ENCODE measurements at places on chromosomes 2 and 18.

GRCh38 chr2:64516651-64517510, 7.2 kb upstream of the AFTPH start:
- no peak for DNase-seq

- no peak for DNase-seq
Measured at GRCh38 chr2:46451131-46451711, 28.1 kb upstream of the TMEM247 start.

DNA sequence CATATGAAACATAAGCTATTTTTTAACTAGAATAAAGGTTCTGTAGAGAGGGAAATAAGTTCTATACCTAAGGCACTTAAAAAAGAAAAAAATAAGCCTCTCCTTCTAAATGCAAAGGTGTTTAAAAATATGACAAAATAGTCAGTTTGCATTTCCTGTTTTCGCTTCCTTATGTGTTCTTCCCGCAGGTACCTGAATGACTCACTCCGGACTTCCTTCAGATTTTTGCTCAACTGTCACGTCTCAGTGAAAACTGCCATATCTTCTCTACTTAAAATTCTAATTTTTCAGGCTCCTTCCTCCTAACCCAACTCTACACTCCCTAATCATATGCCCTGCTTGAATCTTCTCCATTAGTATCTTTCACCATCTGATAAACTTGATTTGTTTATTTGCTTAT, 1333.1 kb downstream of the LRP1B start:
- DNase-seq = no peak

GRCh38 chr18:39211461-39211860, 1645.9 kb upstream of the CELF4 start:
- DNase-seq = no peak

DNA sequence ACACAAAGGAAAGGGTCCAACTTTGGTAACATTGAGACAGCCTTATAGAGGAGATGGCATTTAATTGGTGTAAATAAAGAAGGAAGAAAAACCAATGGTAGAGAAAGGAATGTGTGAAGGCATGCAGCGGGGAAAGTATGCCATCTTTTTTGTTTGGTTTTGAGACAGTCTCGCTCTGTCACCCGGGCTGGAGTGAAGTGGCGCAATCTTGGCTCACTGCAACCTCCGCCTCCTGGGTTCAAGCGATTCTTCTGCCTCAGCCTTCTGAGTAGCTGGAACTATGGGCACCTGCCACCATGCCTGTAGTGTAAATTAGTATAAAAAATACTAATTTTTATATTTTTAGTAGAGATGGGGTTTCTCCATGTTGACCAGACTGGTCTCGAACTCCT, 6.4 kb downstream of the RIOK3 start:
- DNase-seq = no peak

DNA sequence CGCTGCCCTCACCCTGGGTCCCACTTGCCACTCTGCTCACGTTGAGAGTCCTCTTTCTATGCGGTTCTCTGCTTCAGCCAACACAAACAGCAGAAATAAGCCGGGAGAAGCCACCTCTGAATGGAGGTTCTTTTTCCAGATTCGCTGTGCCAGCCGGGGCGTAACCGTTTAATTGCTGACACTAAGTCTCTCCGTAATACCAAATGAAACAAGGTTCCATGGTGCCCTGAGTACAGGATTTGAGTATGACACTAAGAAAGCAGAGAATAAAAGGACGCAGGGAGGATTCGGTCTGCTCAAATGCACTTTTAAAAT, 37.6 kb downstream of the CTIF start:
- DNase-seq = no peak

GRCh38 chr2:145887915-145888314, 1368.0 kb upstream of the ZEB2 start:
- DNase-seq = no peak

GRCh38 chr18:3819961-3820360, 370.0 kb downstream of the TGIF1 start:
- DNase-seq = no peak

DNA sequence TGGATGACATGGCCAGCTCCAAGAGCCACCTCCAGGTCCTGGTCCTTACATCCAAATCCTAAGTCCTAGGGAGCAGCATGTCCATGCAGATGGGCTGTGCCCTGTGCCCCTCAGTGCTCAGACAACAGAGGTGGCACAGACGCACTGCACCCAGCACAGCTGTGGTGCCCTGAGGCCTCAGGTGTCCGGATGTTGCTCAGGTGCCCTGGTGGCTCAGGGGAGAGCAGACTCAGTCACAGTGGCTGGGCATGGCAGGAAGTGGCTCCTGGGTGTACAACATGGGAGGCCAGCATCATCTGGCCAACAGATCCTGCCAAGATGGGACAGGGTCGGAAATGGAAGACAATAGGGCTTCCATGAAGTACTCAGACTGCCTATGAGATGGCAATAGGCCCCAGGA, 50.1 kb downstream of the TIMM21 start:
- no peak for DNase-seq

- DNase-seq = no peak
Measured at GRCh38 chr2:113283704-113284284, 5.1 kb upstream of the PAX8 start.

- DNase-seq = no peak
Measured at GRCh38 chr2:160507046-160507407, 13.4 kb upstream of the RBMS1 start.

DNA sequence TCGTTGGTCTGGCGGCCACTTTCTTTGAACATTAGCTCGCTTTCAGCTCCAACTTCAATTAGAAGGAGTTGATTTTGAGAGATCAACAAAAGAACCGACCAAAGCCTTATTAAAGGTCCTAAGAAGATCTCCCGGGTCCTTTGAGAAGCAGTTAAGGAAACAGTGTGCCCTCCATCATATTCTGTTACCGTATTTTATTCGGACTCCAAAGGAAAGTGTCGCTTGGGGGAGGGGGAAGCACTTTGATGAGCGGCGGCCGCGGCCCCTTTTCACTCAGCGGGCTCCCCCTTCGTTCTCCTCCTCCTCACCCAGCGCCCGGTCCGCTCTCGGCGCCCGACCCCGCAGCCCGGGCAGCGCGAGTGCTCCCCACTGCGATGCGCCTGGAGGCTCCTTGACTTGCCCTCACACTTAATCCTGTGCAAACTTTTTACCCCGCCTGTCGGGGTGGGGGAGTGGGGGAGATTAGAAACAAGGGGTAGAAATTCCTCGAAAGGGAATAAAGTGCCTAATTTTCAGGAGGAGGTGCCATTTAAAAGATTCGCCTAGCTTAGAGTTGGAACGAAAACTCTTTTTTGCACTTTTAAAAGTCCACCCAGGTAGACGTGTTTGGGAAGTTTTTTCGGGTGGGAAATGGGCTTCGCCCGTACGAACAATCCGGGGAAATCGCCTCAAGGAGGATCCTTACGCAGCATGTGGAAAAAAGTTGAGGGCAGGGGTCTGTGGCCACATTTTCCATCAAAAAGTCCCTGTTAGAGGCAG, 1.2 kb upstream of the OTX1 start:
- no peak for DNase-seq

GRCh38 chr2:37615804-37616676, 55.4 kb downstream of the CDC42EP3 start:
- peak; percentile 57 for DNase-seq

DNA sequence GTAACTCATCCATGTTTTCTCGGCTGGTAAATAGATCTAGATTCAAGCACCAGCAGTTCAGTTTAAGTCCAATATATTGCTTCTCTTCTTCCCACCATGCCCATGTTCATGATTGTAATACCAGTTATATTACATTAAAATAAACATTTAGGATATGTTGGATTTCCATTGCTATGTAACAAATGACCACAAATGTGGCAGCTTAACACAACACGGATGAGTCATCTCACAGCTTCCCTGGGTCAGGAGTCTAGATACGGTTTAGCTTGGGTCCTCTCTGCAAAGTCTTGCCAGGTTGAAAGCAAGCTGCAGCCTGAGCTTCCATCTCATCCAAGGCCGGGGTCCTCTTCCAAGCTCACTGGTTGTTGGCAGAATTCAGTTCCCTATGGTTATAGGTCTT, 39.4 kb upstream of the SMAD2 start:
- no peak for DNase-seq

DNA sequence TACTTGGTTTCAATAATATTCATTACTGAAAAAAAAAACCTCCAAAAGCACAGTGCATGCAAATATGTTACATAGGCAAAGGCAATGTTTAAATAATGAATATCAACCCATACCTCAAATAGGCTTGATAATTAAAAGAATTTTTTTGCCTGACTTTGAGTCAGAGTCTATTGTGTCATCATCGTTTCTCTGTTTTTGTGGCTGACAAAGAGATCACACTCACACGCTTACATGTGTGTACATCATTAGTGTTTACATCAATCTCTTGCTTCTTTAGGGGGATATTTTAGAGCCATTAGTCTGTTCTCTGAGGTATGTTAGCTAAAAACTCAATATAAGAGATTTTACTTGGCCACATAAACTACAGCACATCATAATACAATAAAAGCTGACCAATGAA, 150.3 kb upstream of the MMADHC start:
- DNase-seq = no peak

GRCh38 chr2:127659408-127660290, 13.7 kb downstream of the GPR17 start:
- DNase-seq = no peak

GRCh38 chr2:221596192-221596591, 24.1 kb upstream of the EPHA4 start:
- no peak for DNase-seq

DNA sequence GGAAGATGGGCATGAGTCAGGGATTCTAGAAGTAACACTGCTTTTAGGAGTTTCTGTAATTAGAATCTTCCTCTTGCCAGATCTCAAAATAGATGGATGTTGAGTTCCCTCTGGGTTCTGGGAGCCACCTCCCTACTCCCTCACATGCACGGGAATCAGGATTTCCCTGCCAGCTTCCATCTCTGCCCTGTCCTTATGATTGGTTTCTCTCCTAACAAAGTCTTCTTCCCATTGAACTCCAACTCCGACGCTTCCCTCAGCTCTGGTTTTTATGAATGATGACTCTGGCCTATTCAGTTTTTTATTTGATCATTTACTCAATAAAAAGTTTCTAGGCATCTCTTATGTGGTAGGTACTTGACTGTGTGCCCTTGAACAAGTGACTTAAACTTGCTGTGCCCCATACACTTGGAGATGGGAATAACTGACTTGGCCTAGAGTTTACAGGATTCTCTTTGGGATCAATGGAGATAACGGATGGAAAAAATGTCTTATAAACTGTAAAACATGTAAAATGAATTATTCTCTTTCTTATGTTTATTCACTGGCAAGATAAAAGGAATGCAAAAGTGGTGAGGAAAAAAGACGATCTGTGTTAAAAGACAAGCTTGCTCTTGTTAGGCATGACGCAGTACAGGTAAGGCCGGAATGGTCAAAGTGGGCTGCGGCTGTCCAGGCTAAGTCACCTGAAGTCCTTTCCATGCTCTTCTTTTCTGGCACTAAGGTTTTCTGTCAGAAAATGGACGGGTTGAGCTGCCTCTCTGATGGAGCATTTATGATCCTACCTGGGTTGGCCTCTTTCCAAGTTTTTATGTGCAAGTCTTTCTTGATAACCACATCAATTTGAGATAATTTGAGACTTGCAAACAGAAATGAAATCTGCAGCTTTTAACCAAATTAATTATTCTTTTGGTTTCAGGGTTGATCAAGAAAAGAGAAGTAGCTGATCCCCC, 199.6 kb downstream of the MYCN start:
- DNase-seq = no peak

DNA sequence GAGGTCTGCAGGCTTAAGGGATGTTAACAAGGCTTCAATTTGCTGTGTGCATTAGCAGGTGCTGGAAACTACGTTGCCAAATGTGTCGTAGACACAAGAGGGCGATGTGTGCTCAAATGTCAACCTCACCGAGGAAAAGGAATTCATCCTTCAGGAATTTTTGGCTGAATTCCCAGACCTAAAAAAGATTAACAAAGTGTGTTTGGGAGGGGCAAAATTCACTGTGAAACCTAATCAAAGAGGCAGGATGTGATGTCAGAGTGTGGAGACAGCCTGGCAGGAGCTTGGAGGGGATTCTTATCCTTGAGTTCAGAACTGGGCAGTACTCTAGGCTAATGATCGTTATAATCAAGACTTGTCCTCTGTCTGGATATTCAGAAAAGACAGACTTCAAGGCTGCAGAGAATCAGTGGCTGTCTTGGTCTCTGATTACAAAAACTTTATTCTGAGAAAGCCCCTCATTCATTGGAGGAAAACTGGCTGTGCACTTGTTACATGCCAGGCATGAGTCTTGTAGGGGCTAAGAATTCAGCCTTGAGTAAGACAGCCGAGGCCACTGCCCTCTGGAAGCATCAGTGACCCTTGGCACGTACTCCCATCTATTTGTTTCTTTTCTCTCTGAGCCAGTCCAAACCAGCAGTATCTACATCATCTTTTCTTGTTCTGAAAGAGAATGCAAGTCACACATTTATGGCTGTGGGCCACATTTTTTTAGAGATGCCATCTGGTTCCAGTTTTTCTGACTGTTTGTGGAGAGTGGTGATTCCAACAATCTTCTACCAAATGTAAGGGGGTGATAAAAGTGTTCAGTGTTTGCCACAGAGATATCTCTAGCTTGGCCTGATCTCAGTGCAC, 18.7 kb upstream of the SCYGR1 start:
- DNase-seq = no peak

- no peak for DNase-seq
Measured at GRCh38 chr18:13615432-13615861, 110.9 kb downstream of the FAM210A start.
